ENCODE measurements at places on chromosomes 6 and 20.

GRCh38 chr6:89536231-89536630 lies 102.3 kb downstream of the LYRM2 start:
- no peak for DNase-seq

GRCh38 chr20:364905-365794 lies 15.4 kb upstream of the TRIB3 start:
- DNase-seq: no peak

DNA sequence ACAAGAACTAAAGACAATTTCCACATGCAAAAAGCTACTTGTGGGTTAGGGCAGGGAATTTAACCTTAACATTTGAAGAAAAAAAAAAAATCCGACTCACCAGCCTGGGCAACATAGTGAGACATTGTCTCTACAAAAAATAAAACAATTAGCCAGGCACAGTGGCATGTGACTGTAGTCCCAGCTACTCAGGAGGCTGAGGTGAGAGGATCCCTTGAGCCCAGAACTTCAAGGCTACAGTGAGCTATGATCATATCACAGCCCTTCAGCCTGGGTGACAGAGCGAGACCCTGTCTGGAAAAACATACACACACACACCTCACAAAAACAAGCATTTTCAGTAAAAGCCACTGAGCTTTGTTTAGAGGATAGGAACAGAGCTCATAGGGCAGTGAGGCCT lies 56.2 kb downstream of the ARHGAP18 start:
- DNase-seq: no peak

DNA sequence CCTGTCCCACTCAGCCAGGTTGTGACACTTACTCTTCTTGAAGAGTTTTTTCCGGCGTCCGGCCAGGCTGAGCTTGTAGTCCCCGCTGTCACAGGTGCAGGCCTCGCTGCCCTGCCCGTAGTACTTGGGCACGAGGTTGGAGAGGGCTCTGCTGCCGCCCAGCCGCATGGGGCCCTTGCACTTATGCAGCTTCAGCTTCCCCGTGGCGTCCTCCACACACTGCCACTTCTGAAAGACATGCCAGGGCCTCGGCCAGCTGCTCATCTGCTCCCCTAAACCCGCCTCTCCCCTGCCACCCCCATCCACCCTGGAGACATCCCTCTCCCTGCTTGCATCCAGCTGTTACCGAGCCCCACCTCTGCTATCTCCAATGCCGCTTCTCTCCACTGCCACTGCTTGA lies 113.1 kb downstream of the SULF2 start:
- DNase-seq: no peak

GRCh38 chr6:76347539-76347938 lies 275.1 kb upstream of the IMPG1 start:
- no peak for DNase-seq

DNA sequence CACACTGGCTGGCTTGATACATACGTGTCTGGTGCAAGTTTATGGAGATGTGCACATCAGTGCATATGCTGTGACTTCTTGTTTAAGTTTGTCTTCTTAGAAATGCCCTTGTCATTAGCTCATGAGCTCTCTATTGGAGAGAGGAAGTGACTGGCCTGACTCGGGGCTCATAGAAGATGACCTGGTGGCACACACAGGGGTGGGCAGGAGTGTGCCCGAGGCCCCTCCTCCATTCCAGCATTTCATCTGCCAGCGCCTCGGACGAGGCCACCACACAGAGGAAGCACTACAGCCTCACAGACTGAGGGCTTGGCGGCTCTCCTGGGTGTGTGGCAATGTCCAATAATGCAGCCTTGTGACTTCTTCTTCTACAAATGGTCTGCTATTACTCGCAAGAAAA lies 109.7 kb downstream of the FAM120B start:
- DNase-seq: no peak
